ENCODE measurements at places on chromosomes 4 and X.

DNA sequence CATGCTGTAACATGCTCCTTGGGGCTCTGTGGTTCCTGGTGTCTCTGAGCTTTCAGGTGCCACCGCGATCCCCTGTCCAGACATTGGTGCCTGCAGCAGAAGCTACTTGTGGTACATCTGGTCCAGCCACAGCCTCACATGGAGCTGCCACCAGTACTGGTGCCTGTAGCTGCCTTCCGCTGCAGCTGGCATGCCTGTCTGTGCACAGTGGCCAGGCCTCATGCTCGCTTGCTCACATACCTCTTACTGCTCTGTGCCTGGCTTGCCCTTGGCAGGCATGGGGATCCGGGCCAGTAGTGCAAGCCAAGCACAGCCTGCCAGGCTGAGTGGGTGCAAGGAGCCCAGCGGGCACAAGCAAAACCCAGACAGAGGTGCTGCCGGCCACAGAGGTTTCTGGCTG, 618.6 kb downstream of the DMD start:
- DNase-seq = no peak

DNA sequence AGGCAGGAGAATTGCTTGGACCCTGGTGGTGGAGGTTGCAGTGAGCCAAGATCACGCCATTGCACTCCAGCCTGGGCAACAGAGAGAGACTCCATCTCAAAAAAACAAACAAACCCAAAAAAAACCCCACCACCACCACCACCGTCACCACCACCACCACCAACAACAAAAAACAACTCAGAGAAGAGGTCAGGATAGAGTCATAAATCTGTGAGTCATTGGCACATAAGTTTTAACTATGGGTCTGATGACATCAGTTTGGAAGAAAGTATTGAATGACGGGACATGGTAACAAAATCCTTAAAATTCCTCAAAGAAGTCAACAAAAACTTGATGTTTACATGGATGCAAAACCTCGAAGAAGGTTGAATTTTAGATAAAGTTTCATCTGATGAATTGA, 288.0 kb upstream of the SFRP2 start:
- DNase-seq = no peak

DNA sequence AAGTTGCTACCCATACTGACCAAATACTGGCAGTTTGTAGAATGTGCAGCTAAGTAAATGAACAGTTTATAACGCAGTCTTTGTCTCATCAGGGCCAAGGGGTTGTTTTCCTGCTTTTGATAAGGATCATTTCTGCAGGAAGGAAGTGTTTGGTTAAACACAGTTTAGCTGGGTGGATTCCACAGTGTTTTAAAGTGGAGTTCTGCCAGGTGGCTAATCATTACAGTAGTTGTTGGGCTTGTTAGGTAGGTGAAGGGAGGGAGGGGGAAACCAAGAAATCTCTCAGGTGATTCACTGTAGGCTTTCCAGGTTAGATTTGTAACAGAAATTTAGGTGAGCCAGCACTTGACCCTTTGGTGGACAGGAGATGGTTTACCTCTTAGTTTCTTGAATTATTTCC, 58.1 kb downstream of the FNIP2 start:
- no peak for DNase-seq

DNA sequence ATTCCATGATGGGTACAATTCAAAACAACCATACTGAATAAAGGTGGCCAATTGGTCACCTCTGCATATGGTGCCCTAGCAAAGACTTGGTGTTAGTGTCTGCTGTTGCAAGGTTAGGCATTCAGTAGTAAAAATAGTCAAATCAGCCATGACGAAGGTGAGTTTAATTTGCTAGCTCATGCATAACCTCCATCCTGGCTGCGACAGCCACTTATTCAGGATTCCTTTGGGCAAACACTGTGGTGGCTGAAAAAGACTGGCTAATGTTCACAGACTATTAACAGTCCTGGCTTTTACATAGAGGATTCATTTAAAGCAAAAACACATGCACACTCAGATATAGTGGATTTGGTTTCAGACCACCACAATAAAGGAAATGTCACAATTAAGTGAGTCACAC, 34.8 kb upstream of the MAP9 start:
- DNase-seq = no peak

- no peak for DNase-seq
Measured at GRCh38 chrX:112612558-112612957, 67.2 kb downstream of the LHFPL1 start.

DNA sequence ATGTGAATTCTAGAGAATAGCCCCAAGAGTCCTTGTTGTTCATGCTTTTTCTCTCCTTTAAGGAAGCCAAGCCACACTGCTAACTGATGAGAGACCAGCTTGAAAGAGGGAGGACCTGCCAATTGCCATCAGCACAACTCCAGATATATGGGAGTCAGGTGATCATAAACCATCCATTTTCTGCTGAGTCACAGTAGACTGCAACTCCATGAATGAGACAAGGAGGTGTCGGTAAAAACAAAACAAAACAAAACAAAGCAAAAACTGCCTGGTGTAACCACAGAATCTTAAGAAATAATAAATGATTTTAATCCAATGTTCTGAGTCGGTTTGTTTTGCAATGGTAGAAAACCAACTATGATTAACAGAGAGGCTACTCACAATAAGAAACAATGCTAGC, 837.3 kb downstream of the PCDH7 start:
- no peak for DNase-seq

DNA sequence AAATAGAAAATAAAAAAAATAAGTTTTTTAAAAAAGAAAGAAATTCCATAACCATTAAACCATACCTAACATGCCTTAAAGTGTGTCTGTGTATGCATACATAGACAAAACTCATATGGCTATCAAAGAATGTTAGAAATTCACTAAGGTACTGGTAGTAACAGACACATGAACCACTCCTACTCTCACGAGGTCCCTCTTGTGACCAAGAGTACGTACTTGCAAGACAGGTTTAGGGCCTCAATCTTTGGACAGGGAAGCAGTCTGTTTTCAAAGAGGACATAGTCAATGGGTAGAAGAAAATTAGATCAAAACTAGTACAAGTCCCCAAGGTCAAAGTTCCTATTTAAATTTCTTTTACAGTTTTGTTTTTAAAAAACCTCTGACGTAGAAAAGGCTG, 117.3 kb downstream of the CHM start:
- no peak for DNase-seq

DNA sequence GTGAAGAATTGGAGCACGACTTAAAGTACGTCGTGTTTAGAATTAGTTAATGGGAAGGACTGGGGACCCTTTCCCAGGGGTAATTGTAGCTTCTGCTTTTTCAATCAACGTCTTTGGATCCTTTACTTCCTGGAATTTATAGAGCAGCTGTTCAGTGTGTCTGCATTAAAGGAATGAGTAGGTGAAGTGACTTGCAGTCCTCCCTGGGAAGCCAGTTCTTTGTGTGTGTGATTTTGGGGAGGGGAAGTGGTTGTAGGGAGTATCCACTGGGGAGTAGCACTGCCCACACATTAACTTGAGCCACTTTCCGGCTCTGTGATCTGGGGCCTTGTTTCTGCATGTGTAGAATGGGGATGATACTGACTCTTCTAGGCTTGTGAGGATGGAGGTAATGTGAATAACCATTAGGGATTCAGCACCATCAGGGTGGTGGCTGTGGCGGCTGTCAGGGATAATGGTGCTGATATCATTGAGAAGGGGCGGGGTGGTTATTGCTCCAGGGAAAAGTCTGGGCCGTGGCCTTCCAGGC, 54.7 kb downstream of the TMEM131L start:
- DNase-seq = no peak

DNA sequence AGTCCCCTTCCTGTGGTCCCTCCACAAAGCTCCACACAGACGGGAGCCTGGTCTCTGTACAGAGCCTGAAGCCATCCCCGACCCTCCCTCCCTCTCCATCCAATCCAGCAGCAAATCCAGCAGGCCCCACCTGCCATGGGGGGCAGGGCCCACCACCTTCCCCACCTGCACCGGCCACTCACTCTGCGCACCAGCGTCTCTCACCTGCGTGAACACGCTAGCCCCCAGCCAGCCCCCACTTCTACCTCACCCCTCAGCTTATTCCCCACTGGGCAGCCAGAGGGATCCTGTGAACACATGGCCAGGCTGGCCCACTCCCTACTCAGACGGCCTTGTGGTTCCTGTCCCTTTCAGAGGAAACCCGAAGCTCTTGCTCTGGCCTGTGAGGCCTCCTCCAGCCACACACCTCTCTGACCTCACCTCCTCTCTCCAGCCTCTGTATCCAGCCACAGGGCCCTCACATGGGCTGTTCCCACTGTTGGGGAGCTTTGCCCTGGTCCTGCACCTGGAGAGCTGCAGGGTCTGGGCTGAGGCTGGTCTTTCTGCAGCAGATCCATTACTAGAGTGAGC, 70.9 kb downstream of the WFS1 start:
- DNase-seq = no peak

GRCh38 chr4:140061194-140061593, 92.8 kb downstream of the MAML3 start:
- DNase-seq = no peak
